Activated CD8-positive, alpha-beta memory T cell treated with anti-CD3 and anti-CD28 coated beads for 1 hour (primary cell): ENCODE measurements at places on chromosomes 11 and 22.

DNA sequence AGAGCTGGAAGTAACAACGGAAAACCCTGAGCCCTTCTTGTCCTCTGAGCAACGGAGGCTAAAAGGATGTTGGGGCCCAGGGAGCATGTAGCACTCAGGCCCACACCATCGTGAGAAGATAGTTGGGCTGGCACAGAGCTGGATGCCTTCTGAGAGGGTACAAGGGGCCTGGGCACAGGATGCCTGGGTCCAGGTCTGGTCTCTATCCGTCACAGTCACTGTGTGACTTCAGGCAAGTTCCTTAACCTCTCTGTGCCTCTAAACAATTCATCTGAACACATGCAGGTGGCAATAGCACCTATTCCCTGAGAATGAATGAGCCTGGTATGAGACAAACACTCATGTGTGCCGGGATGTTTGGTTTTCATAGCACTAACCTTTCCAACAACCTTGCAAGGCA lies 29.2 kb downstream of the MB start:
- DNase-seq: no peak

DNA sequence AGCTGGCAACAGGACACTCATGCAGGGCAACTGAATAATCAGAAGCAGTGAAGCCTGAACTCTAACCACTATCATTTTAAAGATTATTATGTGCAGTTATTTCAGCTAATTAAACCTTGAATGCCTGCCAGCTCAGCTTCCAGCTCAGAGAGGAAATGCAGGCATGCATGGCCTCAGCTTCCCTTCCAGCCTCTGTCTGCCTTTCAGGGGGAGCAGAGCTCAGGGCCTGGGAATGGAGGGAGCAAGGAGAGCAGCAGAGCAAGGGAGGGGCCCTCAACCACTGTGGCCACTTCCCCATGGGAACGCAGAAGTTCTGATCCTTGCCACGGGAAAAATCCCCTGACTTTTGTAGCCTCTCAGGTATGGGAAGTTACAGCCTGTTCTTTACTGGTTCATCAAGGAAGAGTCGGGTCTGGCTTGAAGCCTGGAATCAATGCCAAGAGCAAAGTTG lies 32.5 kb upstream of the APLNR start:
- DNase-seq: no peak

DNA sequence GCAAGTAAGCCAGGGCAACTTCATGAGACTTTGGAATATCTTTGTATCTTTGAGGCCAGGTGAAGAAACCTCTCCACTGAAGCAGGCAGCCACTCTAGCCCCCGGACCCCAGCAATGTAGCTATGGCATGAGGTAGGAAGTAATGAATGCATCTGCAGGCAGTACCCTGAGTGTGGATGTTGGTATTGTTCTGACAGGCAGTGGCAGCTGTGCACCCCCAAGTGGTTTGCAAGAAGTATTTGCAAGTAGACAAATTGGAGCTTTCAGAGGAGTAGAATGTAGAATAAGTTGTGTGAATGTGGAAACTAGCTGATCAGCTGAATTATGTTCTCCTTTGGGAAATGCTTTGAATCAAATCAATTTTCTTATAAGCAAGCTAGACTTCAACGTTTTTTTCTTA lies 194.4 kb upstream of the PGR start:
- DNase-seq: no peak

- DNase-seq: no peak
Observed at GRCh38 chr11:75270896-75271418, 30.4 kb downstream of the TPBGL start.

- no peak for DNase-seq
Observed at GRCh38 chr22:38712486-38713207, 6.9 kb downstream of the GTPBP1 start.

- no peak for DNase-seq
Observed at GRCh38 chr11:47127213-47127612, 49.5 kb downstream of the ARFGAP2 start.

DNA sequence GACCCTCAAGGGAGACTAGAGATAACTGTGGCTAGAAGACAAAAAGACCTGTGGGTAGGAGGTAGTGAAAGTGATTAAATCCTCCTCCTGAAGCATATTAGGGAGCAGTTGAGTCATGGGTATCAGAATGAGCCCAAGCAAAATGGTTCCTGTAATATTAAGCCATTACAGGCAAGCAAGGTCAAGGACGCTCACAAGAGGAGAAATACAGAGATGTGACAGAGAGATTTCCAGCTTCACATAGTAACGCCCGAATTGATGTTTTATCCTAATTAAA lies 77.7 kb downstream of the FAM76B start:
- no peak for DNase-seq

GRCh38 chr11:103528596-103528995 lies 419.4 kb downstream of the DYNC2H1 start:
- no peak for DNase-seq

DNA sequence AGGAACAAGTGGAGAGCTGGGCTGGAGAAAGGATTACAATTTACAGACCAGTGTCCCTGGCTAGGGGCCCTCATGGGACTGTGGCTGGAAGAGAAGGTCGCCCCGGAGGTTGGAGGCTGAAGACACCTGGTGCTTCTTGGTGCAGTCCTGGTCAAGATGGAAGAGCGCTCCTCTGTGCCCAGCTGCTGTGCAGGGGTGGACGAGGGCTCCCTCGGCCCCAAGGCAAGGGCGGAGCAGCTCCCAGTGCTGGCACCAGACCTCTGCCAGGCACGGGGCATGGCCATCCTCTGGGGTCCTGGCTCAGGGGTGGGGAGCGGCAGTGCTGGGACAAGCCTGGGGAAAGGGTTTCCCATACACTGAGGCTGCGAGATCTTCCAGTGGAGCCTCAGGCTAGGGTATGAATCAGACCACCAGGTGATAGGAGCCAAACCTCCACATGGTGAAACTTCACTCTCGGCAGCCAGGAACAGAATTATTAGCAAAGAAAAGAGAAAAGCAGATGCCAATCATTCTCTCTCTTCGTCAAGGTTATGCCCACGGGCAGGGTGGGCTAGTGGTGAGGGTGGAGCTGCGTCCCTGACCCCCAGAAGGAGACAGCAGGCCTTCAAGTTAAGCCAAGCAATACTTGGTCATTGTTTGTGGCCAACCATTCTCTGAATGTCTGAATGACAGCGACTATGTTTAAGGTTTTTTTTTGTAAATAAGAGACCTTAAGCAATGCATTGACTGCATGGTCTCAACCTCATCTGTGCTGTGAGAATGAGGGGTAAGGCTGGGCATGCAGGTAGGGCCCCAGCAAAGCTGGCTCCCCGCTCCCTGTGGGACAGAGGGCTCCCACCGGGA lies 32.1 kb downstream of the PPM1F start:
- DNase-seq: no peak

DNA sequence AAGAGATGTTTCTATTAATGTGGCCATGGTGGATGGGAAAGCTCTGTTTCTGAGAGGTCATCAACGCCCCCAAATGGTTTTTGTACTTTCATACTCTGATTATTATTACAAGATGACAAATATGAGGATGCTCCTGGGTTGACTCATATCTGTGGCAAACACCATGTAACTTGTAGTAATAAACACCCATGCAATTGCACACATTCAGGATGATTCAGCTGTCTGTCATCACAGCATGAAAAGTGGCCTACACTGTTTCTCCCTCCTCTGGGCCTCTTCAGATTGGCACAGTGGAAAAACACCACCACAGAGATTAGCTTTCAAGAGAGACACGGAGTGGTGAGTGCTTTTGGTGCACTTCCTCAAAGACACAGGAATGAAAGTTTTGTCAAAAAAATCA lies 85.4 kb downstream of the MTNR1B start:
- DNase-seq: no peak

DNA sequence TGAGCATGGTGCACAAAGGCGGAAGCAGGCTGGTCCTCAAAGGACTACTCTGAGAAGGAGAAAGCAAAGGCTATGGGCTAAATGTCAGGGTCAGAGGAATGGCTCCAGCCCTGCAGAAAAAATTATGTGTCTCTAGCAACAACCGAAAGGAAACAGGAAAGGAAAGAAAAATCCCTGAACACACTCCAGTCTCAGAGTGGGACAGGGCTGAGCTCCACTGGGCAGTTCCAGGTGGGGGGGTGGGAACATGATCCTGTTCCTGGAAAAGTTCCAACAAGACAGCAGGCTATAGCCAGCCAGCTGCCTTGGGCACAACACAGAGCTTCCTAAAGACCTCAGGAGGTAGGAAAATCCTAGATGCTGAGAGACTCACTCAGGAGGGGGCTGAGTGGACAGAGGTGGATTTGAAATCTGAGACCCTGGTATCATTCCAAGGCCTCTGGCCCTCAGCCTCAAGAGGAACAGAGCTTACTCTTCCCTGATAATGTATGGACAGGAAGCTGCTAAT lies 1088.2 kb downstream of the TBC1D22A start:
- no peak for DNase-seq

DNA sequence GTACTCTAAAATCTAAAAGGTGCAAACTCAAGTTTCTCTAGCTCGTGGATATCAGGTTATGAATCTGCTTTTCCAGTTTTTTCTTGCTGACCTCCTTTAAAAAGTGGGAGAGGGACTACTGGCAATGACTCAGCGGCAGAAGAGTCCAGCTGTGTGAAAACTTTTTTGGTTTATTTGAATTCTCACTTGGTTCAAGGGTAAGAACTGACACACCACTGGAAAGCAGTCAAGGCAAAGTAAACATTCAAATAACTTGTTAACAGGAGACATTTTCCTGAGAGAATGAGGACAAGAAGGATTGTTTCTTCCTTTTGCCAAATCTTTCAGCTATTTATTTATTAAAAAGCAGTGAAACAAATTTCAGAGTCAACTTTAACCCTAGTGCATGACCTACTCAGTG lies 36.1 kb downstream of the CDON start:
- DNase-seq: no peak

GRCh38 chr11:121445071-121445768 lies 6.9 kb upstream of the SORL1 start:
- DNase-seq: no peak

- DNase-seq: no peak
Observed at GRCh38 chr11:120248551-120249278, 8.8 kb downstream of the POU2F3 start.

- no peak for DNase-seq
Observed at GRCh38 chr11:1820463-1821325, 14.1 kb upstream of the SYT8 start.

DNA sequence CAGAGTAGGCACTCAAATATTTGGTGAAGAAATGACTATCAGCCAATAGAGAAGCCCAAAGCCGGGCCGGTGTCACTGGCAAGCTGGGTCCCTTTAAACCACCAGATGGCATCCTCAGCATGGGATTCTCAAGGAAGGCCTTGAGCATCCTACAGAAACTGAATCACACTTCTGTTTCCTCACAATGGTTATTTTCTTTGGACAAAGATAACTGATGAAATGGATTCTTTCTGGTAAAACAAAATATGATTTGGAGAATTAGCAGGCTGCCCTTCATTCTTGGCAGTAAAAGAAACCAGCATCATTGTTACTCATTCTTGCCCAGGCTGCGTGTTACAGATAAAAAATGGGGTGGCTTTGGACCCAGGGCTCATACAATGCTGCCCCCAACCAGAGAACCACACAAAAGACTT lies 30.3 kb upstream of the ASPHD2 start:
- DNase-seq: peak; percentile 31

DNA sequence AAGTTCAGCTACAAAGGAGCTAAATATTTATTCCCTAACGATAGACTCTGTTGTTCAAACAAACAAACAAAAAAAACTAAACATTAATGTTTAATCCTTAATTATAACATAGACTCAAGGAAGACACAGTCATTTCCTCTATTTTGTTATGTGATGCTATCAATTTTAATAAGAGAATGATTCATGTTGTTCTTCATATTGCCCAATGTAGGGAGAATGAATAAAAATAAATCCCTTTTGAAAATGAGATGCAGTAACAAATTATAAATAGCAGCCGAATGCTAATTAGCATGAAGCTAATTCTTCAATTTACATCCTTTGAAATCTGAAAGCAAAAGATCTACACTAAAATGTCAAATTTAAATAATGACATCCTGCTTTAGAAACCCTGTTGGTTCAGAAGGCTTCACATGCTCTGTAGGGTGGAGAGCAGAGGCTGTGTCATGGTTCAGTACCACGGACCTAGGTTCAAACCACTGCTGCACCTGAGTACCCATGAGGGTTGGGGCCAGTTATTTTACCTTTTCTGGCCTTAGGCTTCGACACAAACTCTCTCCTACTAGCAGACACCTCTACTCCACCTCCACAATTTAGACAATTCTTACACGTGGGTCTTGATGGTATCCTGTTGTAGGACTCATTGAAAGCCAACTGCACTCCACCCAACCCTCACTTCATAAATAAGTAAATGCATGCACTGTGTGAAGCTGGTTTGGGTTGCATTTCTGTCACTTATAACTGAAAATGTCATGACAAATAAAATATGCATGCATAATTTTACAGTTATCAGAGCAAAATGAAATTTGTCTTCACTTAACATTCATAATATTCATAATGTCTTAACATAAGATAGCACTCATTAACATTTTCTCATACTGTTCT lies 89.0 kb downstream of the RRAS2 start:
- no peak for DNase-seq
